ENCODE measurements at places on chromosomes 5 and 9.

DNA sequence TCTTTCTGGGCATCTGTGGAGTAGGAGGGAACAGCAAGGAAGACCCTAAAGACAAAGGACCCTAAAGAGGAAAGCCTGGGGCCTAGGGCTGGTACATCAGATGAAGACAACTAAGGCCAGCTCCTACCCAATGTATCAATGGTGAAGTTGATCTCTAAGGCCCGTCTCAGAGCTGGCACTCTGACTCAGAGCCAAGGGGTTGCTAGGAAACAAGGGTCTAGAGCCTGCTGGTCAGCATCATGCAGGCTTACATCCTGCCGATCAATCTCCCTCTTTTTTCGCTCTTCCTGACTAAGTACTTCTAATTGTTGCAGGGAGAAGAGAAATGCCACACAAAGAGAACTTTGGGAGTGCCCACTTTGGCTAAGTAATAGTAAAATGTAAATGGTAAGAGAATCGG lies 26.2 kb downstream of the TRIM32 start:
- no peaks in the 10 kb centered on the region for H3K36me3 ChIP-seq
- no peak for DNase-seq
- peaks cover 5% of the 10 kb centered on the region for H3K4me1 ChIP-seq
- H3K4me3 ChIP-seq = no peak overlapping the region
- H3K27me3 ChIP-seq = peaks cover 8% of the 10 kb centered on the region

- no peak overlapping the region for H3K27ac ChIP-seq
- H3K4me1 ChIP-seq = peaks cover 8% of the 10 kb centered on the region
- peaks cover 73% of the 10 kb centered on the region for H3K36me3 ChIP-seq
These were observed 15.4 kb downstream of the IARS1 start for GRCh38 chr9:92278110-92278509.

DNA sequence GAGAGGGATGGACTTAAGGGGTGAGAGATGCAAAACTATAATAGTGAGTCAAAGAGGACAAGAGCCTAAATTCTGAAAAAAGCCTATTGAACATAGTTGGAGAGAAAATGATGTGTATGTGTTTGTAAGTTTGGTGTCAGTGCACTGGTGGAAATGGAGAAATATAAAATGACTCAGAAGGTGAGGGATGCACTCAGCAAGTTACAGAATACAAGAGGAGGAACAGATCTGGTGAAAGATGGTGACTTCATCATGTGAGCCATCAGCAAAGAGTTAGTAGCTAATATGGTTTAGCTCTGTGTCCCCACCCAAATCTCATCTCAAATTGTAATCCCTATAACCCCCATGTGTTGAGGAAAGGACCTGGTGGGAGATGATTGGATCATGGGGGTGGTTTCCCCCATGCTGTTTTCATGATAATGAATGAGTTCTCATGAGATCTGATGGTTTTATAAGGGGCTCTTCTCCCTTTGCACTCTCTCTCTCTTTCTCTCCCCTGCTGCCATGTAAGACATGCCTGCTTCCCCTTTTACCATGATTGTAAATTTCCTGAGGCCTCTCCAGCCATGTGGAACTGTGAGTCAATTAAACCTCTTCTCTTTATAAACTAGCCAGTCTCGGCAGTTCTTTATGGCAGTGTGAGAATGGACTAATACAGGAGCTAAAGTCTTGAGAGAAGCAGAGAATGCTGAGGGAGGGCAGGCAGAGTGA lies 30.4 kb upstream of the FYB1 start:
- DNase-seq = no peak
- H3K27me3 ChIP-seq = no peaks in the 10 kb centered on the region
- no peak overlapping the region for H3K27ac ChIP-seq
- no peaks in the 10 kb centered on the region for H3K4me1 ChIP-seq
- no peak overlapping the region for H3K4me3 ChIP-seq
- peaks cover 6% of the 10 kb centered on the region for H3K36me3 ChIP-seq

DNA sequence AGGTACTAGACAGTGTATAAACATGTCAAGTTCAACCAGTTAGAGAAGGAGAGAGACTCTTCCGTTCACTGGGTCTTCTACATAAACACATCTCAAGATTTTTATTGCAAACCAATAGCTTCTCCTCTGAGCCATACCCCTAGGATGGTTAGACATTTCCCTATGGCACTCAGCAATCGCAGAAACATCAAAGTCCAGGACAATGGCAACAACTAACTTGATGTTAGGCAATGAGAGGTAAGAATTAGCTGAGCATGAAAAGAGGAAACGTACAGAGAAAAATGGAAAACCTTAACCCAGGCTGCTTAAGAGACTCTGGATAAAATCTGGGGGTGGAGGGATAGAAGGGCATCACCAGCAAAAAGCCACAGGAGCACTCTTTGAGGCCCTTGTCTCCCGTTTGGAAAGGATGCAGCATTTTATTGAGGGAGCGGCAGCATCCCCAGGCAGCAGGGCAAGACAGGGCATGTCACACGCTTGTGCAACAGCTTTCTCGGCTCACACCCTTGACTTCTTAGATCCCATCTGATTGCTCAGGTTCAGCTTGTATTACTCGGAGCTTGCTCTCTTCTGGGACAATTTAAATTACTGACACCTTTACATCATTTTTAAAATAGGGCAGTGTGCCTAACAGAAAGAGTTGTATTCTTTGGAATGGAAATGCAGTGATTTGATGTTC lies 8.6 kb upstream of the PSAT1 start:
- peaks cover 7% of the 10 kb centered on the region for H3K36me3 ChIP-seq
- peak overlapping the region; percentile 48 for H3K27ac ChIP-seq
- H3K4me1 ChIP-seq = peaks cover 32% of the 10 kb centered on the region
- H3K4me3 ChIP-seq = no peak overlapping the region

All from nephron progenitor cell (in vitro differentiated cells).